CMK (cell line): ENCODE measurements at places on chromosomes 5 and 9.

- DNase-seq, result no peak
Measured at GRCh38 chr9:138103849-138104206, 226.2 kb downstream of the CACNA1B start.

DNA sequence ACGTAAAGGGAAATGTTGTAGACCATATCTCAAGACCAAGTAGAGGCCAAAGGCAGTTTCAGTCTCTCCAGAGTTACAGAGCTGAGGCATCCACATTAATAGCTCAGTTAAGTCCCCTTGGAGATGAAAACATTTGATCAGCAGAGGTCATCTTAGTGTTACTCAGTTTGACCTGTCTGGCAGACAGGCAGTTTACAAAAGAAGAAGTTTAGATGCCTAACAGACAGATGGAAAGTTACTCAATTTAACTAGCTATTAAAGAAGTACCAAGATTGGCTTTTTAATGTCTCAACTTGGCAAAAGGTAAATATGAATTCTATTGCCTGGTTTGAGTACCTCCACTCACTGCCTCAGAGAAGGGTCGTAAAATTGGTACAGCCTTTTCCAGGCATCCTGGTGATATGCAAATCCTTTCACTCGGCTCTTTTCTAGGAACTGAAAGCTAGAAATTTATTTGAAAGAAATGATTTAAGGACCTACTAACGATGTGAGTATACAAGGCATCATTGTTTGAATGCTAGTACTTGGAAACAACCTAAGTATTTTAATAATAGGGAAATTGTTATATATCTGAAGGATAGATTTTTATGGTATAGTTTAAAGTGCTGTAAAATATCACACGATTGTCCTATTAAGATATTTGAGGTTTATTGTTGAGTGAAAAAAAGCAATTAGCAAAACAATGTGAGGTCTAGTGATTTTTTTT lies 14.8 kb downstream of the ACO1 start:
- no peak for DNase-seq

GRCh38 chr5:73302797-73303147 lies 129.8 kb downstream of the TMEM174 start:
- no peak for DNase-seq

DNA sequence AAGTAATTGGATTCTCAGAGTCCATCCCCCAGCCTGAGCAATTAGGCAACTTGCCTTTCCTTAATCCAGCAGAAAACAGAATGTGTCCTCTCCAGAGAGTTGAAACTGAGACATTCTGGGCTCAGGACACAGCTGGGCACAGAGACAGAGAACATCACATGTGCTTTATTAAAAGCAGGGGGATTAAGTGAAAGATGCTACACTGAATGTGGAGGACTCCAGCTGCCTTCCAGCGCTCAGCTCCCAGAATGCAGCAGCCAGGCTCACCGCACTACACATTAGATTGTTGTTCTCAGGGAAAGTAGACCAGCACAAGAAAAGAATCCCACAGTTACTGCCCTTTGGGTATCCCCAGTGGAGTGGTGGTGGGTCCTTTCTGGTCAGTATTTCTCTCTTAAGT lies 141.6 kb upstream of the IL12B start:
- no peak for DNase-seq

DNA sequence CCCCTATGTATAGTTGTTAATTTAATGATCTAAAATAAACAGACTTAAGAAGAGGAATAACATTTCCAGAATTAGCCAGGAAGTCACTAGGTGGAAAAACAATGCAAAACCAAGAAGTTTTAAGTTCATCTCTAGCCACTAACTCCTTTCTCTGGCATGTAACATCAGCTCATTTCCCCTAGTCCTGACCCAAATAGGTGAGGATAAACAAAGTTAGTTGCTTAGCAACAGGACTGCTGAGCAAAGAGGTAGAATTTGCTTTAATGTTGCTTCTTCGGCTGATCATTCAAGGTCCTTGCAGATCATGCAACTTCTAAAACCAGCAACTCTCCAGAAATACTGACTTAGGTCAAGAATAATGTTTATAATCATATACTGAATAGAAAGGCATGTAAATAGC lies 675.8 kb downstream of the CETN3 start:
- no peak for DNase-seq

DNA sequence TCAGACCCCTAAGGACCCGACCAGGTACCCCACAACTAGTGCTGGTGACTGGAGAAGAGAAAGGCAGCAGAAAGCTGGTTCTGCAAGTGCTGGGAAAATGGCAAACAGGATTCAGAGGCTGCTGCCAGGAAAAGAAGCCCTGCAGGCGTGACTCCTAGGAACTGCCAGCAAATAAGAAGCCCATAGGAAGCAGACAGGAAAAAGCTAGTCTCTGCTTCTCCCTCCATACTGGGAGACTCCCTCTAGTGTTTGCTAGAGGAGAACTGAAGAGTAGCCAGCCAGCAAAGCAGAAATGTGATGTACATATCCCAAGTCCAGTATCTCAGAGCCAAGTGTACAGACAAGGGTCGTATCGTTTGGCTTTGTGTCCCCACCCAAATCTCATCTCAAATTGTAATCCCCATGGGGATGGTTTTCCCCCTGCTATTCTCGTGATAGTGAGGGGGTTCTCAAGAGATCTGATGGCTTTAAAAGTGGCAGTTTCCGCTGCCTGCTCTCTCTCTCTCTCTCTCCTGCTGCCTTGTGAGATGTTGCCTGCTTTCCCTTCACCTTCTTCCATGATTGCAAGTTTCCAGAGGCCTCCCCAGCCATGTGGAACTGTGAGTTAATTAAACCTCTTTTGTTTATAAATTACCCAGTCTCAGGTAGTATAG lies 38.1 kb upstream of the TUSC1 start:
- no peak for DNase-seq

- no peak for DNase-seq
Measured at GRCh38 chr5:13708906-13709305, 235.6 kb downstream of the DNAH5 start.

GRCh38 chr5:138369706-138370105 lies 17.2 kb downstream of the KDM3B start:
- DNase-seq, result no peak

DNA sequence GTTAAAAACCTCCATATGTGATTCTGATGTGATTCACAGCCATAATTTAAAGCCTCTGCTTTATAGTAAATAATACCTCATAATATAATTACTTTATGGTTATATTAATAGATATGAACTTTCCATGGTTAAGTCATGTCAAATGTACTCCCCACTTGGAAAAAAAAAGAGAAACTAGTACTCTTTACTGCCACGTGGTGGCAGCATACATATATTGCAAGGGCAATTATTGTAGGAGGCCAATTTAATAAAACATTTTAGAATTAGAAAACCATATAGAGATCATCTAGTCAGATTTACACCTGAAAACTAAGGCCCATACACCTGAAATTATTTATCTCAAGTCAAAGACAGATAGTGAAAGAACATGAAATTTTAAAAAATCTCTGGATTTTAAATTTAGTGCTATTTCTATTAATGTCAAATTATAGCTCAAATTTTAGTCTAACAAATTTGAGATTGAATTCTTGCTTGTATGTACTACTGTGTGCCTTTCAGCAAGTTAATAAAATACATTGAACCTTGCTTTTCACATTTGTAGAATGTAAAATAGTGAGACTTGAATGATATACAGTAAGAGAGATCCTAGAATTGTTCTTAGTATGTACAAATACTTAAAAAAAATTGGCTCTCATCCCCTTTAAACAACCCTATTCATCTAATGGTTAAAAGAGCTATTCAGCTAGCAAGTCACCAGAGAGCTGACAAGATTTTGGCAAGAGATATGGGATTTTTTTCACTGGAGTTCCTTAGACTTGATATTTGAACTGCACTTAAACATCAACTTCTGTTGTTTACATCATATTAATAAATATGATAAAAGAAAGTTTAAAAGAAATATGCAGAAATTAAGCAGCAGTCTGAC lies 603.8 kb downstream of the TLE4 start:
- DNase-seq, result no peak

DNA sequence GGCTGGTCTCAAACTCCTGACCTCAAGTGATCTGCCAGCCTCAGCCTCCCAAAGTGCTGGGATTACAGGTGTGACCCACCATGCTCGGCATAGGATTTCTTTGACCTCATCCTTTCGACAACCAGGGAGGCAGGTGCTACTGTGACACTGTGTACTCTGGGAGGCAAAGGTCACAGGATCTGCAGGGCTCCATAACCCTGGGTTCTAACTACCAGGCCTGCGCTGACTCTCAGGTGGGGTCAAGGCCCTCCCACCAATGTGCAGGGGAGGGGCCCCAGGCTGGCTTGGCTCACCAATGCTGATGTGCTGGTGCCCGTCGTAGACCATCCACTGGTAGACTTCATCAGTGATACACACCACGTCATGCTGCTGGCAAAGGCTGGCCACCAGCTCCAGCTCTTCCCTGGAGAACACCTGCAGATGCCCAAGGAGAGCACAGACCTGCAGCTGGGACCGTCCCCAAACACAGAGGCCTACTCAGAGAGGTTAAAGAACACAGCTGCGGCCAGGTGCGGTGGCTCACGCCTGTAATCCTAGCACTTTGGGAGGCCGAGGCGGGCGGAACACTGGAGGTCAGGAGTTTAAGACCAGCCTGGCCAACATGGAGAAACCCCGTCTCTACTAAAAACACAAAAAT lies 7.0 kb upstream of the SPOUT1 start:
- DNase-seq, result no peak

DNA sequence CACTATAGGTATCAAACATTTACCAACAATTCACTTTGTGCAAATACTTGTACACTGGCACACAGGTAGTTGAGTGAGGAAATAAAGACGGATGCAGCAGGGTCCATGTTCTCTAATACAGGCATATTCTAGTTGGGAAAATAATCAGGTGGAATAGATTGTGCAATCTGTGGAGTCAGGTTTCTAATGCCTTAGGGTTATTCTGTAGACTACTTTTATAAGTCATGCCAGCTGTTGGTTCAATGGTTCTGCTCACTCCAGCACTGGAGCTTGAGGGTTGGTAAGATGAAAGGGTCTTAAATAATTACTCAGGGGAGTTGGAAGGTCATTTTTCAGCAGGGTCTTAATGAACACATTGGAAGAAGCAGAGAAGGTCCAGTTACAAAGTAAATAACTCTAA lies 690.3 kb upstream of the DMAC1 start:
- DNase-seq, result no peak

GRCh38 chr5:173707392-173707791 lies 90.9 kb upstream of the BOD1 start:
- no peak for DNase-seq

DNA sequence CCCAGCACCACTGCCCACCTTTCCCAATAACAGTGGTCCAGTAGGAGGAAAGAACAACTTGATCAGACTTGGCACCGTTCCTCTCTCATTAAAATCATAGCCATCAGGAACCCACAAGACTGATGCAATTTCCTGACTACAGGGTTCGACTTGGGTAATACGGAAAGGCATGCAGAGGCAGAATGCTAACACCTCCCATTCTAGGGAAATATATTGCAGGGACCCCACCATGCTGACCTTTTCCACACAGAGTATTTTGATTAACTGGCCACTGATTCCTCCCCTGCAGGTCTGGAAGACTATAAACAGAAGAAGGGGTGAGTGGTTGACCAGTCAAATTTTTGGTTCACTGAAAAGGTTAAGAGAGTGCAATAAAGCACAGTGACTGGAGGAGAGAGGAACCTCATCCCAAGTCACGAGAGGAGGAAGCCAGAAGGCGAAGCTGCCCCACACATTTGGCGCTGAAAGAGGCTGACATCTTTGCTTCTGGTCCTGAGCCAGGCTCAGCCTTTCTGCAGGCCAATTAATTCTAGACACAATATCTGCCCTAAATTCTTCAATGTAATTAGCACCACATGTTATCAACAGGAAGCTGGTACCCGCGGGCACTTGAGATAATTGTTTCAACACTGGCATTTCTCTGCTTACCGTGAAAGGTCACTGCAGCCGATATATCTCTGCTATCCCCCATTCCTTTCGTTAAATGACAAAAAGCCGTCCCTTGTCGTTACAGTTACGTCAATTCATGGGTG lies 64.7 kb upstream of the SPOCK1 start:
- DNase-seq, result no peak

DNA sequence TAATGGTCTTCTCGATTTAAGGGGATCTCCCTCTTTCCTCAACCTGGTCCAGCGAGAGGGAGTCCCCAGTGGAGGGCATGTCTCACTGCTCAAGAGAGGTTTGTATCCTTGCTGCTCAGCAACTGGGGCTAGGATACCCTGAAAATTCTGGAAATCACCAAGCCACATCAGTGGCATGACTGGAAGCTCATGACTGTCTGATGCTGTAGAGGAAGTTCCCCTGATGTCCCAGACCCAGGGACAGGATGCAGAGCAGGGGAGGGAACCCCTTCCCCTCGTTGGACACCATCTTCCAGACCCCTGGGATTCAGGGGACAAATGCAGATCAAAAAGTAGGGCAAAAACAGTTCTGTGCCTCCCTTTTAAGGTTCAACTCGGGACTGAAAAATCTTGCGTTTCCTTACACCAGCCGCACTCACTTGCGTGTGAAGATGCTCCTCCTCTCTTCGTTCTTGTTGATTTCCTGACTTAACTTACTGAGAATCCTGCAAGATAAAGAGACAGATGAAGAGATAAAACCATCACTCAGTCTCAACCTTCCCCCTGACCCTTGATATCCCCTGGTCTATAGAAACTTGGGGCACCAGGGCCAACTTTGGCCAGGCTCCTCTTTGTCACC lies 22.1 kb downstream of the LCP2 start:
- no peak for DNase-seq

DNA sequence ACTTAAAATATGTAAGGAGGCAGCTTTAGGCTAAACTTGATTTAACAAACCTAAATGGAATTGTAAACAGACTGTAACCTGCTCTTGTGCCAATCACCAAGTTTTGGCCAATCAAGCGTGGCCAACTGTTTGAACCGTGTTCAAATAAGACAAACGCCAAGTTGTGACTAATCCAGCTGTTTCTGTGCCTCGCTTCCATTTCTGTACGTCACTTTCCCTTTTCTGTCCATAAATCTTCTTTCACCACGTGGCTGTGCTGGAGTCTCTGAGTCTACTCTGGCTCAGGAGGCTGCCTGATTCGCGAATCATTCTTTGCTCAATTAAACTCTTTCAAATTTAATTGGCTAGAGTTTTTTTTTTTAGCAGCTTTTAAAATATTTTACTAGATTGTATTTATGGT lies 71.3 kb downstream of the LIX1 start:
- DNase-seq, result no peak

- DNase-seq, result no peak
Measured at GRCh38 chr9:32292611-32293010, 91.8 kb upstream of the ACO1 start.

DNA sequence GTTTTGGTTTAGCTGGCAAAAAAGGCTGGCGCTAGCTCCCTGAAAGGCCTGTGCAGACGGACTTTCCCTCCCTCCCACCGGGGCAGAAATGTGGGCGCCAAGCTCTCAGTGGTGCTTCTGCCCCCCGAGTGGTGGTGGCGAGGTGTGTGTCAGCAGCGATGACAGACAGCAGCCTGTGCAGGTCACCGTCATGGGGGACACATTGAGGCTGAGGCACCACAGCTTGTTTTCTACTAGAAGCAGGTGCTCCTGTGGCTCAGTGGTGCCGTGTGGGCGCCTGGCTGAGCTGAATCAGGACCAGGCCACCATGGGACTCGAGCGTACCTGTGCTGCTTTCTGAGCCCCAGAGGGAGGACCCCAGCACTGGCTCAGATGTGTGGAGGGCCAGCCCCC lies 6.2 kb downstream of the WNK2 start:
- DNase-seq, result no peak

- no peak for DNase-seq
Measured at GRCh38 chr9:36656842-36657241, 84.1 kb downstream of the MELK start.

GRCh38 chr9:114805670-114806525 lies at the start of gene TNFSF15:
Gene TNFSF15 (minus strand): TSS chr9:114806039. CDS start chr9:114806012, 27 bp downstream.
- no peak for DNase-seq
